NCI-H526 treated with DMSO at 0.1 percent for 48 hours (cell line): ENCODE measurements at places on chromosomes 6 and 20.

DNA sequence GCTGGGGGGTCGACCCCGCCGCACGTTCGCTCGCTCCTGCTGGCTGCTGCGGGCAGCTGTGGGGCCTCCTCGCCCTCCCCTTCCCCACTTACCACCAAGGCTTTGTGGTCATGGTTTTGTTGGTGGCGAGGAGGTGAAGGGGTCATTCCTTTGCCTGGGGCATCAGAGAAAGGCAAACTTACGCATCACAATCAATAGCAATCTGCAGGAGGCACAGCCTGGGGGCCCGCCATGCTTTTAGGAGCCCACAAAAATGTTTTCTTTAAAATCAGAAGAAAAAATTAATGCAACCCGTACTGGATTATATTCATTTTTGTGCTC, 137.0 kb downstream of the IMPG1 start:
- DNase-seq, result no peak

- no peak for DNase-seq
Measured at GRCh38 chr6:99002831-99003230, 55.1 kb upstream of the FBXL4 start.

DNA sequence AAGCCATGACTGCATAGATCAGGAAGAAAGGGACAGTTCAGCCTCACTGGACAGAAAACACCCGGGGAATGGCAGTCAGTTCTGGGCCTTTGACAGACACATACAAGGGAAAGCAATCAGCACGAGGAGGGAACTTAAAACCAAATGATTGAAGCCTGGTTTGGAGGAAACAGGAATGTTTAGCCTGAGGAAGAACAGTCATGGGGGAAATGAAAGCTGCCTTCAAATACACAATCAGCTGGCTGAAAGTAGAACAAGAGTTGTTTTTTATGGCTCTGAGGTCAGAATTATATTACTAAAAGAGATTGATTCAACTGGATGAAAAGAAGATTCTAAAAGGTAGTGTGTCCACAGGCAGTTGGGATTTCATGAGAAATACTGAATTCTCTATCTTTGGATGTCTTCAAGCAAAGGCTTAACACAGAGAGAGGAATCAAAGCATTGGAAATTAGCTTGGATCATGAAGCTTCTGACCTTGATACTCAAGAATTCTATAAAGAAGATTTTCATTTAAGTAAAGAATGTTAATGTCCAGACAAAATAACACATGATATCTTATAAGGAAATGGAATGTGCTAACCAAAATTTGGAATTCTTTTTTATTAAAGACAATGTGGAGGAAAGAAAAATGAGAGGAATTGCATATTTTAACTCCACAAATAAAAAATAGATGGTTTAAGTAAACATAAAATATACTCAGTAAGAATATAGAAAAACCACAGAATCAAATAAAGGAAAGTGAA, 216.6 kb downstream of the IBTK start:
- DNase-seq, result no peak

- no peak for DNase-seq
Measured at GRCh38 chr6:89951574-89952104, 57.4 kb downstream of the GJA10 start.

DNA sequence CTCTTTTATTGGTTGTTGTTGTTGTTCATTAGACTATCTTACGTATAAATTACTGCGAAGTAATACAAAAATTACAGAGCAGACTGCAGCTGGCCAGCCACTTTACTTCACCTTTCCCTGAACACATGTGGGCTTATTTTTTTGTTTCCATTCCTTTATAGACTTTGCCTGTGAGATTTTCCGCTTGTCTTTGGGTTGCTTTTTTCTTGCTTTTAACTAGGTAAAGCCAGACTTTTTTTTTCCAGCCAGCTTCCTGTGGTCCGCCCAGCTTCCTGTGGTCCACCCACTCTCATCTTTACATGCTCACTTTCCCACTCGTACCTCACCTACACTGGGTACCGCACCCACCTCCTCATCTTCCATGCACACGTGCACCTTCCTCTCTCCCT, 79.0 kb downstream of the IPCEF1 start:
- no peak for DNase-seq

- no peak for DNase-seq
Measured at GRCh38 chr20:10430000-10430466, 4.0 kb downstream of the MKKS start.

GRCh38 chr20:10228330-10228729, 9.7 kb downstream of the SNAP25 start:
- no peak for DNase-seq

DNA sequence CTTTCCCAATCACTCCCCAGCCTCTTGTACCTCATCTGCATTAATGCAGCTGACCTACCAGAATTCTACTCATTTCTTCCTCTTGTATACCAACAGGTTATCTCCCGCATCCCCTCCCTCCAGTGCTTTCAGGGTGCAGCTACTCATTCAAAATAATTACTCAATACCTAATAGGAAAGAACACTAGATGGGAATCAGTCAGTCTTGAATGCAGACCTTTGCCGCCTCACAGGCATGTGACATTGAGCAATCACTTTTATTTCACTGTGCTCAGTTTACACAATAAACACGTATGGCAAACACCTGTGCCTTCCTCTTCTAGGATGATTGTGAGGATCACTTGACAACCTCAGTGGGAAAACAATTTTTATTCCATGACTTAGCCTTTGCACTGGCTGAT, 13.3 kb downstream of the ZSCAN31 start:
- DNase-seq, result no peak

DNA sequence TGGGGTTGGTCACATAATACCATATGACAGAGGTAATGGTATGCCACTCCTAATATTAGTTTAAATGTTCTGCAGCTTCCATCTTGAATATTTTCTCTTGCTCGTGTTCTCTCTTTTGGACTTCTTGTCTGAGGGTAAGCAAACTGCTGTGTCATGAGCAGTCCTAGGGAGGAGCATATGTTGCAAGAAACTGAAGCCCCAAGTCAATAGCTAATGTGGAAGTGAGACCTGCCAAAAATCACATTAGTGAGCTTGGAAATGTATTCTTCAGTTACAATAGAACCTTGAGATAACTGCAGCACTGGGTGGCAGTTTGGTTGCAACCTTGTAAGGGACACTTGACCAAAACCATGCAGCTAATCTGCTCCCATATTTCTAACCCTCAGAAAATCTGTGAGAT, 178.2 kb upstream of the IMPG1 start:
- no peak for DNase-seq

DNA sequence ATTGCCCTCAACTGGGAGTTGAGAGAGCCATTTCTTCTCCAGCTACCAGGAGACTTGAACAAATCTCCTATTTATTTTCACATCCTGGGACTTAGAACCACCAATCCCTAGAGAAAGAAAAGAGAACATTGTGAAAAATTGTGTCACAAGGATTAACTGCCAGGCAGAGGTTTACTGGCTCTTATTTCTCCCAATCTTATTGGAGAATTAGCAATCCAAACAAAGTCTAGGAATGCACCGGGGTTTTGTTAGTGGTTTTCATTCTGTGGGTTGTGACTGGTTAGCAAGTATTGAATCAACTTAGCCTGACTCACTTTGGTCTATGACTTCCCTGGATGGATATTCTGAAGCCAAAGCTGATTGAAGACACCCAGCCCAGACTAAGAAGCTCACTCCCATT, 21.2 kb upstream of the ENPP5 start:
- DNase-seq, result no peak

DNA sequence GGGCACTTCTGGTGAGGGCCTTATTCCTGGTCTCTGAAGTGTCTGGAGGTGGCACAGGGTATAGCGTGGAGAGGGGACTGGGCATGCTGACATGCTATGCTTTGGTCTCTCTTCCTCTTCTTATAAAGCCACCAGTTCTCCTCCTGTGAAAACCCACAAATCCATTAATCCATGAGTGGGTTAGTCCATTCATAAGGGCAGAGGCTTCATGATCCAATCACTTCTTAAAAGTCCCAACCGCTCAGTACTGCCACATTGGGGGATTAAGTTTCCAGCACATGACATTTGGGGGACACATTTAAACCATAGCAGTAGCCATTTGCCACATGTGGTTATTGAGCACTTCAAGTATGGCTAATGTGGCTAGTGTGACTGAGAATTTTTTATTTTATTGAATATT, 3.8 kb upstream of the TRIB3 start:
- DNase-seq, result no peak

- no peak for DNase-seq
Measured at GRCh38 chr6:90241229-90241880, 55.3 kb downstream of the BACH2 start.

GRCh38 chr6:19857139-19857538, 20.0 kb downstream of the ID4 start:
- DNase-seq, result no peak

- no peak for DNase-seq
Measured at GRCh38 chr6:48630511-48630910, 519.5 kb upstream of the PTCHD4 start.

- no peak for DNase-seq
Measured at GRCh38 chr20:11432407-11432806, 485.3 kb upstream of the BTBD3 start.

DNA sequence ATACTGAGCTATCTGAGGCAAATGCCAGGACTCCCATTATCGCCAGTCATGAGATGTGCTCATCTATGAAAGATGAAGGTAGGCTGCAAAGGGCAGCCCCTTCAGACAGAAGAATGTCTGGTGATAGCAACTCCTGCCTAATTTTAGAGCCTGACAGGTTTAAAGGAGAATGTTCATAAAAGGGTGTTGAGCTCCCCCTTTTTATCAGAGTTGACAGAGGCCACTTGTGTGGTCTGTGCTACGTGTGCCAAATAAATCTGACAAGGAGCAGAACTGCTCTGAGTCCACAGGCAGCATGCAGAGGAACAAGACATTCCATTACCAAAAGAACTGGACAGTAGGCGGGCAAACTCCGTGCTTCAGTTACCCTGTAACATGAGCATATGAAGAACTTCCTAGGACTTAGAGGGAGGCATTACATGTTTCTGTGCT, 101.8 kb downstream of the PREP start:
- no peak for DNase-seq

DNA sequence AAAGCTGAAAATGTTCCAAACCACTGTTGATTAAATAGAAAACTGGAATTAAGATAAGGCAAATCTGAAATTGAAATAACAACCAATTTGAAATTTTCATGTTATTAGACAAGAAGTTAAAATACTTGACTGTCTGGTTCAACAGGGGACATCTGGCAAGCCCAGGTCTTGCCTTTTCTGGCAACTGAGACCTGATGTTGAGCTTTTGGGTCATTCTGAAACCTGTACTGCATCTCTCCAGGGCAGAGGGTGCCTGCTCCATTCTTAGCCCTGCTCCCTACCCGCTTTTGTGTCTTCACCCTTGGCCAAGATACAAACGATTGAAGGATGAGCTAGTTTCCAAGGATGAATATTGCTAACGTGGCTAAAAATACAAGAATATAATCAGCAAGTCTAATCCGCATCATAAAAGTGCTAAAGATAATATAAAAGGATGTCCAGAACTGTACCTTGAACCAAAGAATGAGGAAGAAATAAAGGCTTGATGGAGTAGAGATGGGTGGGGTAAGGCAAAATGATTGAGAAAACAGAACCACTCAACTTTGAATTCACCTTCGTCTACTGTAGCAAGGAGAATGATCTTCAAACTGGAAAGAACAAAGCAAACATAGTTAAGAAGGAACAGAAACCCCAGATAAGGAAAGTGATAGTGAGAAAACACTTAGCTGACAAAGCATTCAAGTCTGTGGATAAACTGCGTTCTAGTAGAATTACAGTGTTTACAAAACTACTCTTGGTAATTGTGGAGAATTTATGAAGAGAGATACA, 109.8 kb upstream of the MAN1A1 start:
- DNase-seq, result no peak

- DNase-seq, result no peak
Measured at GRCh38 chr6:8079126-8079525, 14.9 kb upstream of the BLOC1S5 start.

DNA sequence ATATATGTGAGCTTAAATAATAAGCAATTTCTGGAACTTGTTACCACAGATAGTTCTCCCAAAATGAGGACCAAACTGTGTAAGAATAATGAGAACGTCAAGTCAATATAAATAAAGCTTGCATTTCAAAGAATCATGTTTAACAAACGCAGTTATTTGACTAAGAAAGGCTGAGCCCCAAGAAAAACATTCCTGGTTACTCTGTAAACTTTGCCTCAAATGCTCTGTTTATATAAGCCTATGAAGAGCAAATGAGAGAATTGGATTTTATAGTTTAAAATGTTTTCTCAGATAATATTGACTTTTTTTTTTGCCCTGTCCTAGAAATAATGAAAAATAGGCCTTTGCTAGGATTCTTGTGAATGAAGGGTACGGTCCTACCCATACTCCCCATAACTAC, 81.3 kb downstream of the C6orf52 start:
- DNase-seq, result no peak

DNA sequence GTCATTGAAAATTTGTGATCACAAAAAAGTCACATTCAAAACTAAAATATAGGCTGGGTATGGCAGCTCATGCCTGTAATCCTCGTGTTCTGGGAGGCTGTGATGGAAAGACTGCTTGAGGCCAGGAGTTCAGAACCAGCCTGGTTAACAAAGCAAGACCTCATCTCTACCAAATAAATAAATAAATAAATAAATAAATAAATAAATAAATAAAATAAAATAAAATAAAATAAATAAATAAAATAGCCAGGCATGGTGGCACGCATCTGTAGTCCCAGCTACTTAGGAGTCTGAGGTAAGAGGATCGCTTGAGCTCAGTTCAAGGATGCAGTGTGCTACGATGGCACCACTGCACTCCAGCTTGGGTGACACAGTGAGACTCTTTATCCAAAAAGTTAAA, 343.1 kb upstream of the RUNX2 start:
- DNase-seq, result no peak

DNA sequence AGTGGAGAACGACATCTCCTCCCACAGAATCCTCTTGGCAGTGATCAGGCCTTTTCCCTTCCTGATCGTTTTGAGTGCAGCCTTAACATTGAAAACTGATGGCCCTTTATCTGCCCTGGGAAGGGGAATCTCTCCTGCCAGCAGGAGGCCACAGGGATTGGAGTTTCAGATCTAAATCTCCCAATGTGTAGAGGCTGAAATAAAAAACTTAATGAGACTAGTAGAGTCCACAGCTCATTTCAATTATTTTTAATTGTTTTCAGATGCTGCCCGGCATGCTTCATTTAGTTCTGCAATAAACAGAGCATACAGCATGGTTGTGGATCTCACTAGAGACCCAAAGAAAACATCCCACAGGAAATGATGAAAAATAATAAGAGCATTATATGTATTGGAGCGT, 662.2 kb upstream of the HS3ST5 start:
- DNase-seq, result no peak

- no peak for DNase-seq
Measured at GRCh38 chr6:84135291-84135690, 92.2 kb downstream of the CEP162 start.

- no peak for DNase-seq
Measured at GRCh38 chr6:40037271-40037670, 103.0 kb upstream of the MOCS1 start.

GRCh38 chr6:11393713-11394627, 143.6 kb upstream of the TMEM170B start:
- no peak for DNase-seq

- no peak for DNase-seq
Measured at GRCh38 chr20:63330084-63330760, 30.9 kb downstream of the CHRNA4 start.

- DNase-seq, result no peak
Measured at GRCh38 chr20:52921340-52921739, 50.8 kb upstream of the TSHZ2 start.
